Activated CD8-positive, alpha-beta memory T cell treated with anti-CD3 and anti-CD28 coated beads for 4 hours (primary cell): ENCODE measurements at places on chromosomes 7 and 10.

DNA sequence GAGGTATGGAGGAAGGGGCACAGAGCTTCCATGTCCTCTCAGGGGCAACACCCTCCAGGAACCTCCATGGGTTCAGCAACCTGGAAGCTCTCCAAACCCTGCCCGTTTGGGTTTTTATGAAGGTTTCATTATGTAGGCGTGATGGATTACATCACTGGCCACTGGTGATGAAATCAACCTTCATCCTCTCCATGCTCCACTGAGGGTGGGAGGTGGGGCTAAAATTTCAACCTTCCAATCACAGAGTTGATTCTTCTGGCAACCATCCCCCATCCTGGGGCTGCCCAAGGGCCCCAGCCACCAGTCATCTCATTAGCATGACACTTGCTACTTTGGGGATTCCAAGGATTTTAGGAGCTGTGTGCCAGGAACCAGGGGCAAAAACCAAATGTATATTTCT, 90.1 kb downstream of the TEX36 start:
- no peak for DNase-seq

- no peak for DNase-seq
Measured at GRCh38 chr10:132977807-132978206, 35.4 kb upstream of the CFAP46 start.

DNA sequence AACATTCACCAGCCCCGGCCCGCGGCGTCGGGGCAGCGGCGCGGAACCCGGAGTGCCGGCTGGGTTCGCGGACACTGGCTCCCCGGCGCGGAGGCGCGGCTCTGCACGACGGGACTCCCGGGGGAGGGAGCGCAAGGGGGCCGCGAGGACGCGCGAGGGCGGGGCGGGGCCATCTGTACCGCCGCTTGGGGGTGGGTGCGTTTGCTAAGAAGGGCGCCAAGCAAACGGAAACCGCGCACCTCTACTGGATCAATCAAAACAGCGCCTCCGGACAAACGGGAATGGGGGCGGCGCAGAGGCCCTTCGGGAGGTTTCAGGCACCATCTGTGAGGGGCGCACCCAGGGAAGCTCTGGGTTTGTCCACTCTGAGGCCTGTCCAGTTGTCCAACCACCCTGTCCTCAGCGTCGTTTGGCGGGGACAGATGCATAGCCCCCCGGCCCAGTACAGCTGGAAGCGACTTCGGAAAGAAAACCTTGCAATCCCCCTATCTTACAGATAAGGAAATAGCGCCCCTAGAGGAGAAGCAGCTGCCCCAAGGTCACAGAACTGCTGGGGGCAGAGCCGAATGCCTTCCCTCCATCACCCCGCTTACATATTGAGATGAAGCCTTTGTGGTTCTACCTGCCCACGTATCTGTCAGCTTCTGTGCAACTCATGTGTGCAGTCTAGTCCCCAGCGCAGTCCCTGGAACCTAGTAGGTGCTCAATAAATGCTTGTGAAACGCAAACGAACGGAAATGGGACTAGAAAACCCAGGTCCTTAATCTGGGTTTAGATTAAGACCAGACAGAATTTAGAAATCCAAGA, 10.7 kb upstream of the SLIT1 start:
- peak; percentile 38 for DNase-seq

DNA sequence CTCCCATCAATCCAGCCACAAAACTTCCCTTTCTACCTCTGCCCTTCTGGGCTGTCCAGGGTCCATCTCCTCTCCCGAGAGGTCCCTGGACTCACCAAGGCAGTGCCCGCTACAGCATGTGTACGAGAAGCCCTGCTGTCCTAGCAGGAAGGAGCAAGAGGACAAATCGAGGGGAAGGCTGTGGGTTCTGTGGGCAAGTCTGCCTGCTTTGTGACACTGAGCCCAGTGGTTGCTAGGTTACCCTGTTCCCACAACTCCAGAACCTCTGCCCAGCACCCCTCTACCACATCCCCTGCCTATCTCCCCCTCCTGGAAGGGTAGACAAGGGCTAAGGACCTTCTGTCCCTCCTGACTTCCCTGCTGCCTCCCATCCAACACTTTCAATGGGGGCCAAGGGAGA, at the start of gene TBATA:
TBATA (minus strand) TSS at position 188 of the 400 bp plus-strand sequence. CDS start 1,998 bp downstream, outside the sequence.
- no peak for DNase-seq

DNA sequence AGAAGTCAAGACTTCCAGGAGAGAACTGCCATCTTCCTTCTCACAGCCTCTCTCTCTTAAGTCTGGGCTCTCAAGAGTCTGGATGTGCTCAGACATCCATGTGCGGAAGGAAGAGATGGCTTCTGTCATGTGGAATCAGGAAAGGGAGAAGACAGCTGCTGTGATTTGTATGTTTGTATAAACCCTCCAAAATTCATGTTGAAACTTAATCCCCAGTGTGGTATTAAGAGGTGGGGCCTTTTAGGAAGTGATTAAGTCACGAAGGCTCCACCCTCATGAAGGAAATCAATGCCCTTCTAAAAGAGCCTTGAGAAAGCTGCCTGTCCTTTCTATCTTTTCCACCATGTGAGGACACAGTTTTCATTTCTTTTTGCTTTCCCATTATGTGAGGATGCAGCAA, 73.9 kb upstream of the PTN start:
- DNase-seq: no peak

DNA sequence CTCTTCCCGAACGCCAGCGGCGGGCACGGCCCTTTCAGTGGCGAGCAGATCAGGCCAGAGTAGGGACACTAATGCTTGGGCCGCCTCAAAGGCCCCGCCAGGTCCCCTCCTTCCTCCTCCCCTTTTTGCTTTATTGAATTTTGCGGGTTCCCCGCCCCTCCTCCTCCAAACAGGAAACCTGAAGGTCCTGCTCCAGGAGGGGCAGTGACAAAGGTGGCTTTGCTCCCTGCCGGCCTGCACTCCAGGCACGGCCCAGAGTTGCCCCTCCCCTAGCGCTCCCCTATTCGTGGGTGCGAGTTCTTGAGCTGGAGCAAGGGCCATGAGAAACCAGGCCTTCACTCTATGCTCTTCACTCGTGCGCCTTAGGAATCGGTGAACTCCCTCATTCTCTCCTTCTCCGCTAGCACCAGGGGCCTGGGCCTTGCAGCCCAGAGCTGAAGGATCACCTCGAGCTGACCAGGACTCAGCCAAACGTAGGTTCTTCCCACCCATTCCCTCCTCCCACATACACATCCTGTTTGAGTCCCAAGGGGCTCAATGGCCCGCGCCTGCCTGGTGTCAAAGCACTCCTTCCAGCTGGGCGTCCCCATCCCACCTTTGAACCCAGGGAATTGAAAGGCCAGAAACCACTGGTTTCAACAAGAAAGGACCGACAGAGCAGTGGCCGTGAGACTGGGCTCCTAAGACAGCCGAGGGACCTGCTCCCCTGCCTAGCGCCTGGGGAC, 619 bp upstream of the HOXA6 start:
- DNase-seq: no peak
